ENCODE measurements at places on chromosomes 16 and 17.

- DNase-seq, result no peak
Measured at GRCh38 chr16:371515-372301, 1.4 kb upstream of the MRPL28 start.

DNA sequence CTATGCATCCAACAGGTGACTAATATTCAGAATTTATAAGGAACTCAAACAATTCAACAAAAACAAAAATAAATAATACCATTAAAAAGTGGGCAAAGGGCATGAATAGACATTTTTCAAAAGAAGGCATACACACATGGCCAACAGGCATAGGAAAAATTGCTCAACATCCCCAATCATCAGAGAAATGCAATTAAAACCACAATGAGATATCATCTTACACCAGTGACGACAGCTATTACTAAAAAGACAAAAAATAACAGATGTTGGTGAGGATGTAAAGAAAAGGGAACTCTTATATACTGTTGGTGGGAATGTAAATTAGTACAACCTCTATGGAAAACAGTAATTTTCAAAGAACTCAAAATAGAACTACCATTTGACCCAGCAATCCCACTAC lies 250.4 kb upstream of the N4BP1 start:
- no peak for DNase-seq

GRCh38 chr17:47810200-47810821 lies 11.3 kb downstream of the OSBPL7 start:
- peak; percentile 79 for DNase-seq

DNA sequence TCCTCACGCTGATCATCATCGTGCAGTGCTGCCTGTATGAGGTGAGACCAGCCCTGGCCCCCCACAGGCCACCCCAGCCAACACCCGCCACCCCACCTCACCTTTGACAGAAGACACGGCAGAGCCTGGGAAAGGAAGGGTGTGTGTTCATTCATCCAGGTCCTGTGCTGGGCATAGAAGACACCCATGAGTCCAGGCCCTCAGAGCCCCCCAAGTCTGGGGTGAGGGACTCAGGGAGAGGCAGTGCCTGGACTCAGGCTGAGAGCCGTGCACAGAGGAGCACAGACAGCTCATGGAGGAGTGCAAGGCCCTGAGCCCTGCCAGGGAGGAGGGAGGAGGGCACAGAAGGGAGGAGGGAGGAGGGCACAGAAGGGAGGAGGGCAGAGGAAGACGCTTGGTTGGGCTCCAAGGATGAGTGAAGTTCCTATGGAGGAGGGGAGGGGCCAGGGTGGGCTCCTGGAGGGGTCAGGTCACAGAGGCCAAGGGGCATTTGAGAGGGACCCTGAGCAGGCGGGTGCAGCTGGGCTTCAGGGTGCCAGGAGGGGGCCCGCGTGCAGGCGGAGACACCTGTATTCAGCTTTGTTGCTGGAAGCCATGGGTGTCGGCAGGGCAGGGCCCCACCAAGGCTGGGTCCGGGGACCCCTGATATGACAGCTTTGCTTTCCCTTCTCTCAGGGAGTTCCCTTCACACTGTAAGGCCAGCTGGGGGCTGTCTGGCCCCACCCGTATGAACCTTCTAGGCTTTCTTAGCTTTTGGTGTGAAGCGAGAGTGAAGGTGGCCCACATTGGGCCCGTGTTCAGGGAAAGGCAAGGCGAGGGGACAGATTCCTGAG lies 11.4 kb downstream of the TAX1BP3 start:
- DNase-seq, result no peak

DNA sequence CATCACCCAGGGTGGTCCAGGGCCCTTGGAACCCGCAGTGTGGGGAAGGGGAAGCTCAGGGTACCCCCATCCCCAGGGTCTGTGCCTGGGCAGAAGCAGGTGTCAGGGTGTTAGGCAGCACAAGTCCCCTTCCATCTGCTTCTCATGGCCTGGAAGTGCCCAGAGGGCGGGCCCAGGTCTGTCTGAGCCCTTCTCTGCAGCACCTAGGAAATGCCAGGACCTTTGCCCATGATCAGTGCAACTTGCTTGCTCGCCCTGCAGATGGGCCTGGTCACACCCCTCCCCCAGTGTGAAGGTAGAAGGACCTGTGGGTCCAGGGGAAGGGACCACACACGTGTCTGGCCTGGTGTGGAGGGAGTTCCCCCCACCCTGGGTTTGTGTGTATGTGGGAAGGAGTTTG lies 157.5 kb upstream of the CDC42EP4 start:
- DNase-seq, result no peak

- DNase-seq, result no peak
Measured at GRCh38 chr17:67585077-67585602, 132.6 kb upstream of the NOL11 start.

GRCh38 chr17:40485851-40486521 lies 15.4 kb downstream of the TNS4 start:
- DNase-seq, result peak; percentile 71

DNA sequence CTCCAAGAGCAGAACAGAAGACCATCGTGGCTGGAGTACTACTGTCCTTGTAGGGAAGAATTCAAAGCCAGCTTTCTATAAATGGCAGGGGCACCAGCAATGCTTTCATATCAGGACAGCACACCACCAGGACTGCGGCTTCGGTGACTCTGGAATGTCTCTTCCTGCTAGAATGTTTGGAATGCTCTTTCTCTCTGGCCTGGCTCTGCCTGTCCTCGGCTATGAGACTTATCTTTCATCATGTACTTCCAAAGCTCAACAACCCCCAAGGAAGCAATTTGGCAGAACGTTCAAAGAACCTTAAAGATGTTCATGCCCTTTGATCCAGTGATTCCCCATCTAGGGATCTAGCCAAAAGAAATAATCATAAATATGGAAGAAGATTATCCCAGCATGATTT lies 52.7 kb upstream of the NOG start:
- DNase-seq, result no peak

- DNase-seq, result no peak
Measured at GRCh38 chr17:63476854-63477479, at the start of gene ACE. Gene ACE (plus strand): TSS chr17:63477061. CDS start chr17:63477095, 34 bp downstream.

DNA sequence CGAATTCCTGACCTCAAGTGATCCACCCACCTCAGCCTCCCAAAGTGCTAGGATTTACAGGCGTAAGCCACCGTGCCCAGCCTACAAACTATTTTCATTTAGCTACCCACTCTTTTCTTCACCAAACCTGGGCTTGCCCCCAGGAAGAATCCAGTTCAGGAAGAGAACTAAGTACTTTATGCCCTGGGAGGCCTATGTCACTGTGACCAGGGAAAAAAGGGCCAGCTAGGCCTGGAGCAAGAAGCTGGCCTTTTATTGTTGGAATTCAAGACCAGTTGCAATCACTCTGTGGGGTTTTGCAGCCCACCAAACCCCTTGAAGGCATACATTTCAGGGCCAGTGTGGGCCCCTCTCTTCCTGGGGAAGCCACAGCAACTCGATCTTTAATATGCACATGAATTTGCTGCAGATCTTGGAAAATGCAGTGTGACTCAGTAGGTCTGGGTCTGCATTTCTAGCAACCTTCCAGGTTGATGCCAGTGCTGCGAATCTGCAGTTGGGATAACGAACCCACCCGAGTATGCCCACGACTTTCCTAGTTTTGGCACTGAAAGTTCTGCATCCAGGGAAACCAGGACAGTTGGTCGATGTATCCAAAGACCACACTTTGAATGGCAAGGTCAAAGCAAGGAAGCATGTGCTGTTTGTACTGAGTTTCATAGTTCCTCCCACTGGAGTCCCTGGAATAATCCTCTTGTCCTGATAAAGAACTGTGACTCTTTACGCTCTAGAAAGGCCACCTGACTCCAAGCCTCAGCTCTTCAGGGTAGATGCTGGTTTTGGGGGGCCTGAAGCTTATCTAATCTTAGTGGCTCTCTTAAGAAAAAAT lies 7.2 kb upstream of the MRPS23 start:
- no peak for DNase-seq

- DNase-seq, result no peak
Measured at GRCh38 chr16:75198135-75198600, 8.8 kb downstream of the CTRB2 start.

GRCh38 chr16:49746545-49746944 lies 109.4 kb downstream of the ZNF423 start:
- no peak for DNase-seq

GRCh38 chr17:3803308-3803640 lies 2.3 kb upstream of the ITGAE start:
- DNase-seq, result no peak

DNA sequence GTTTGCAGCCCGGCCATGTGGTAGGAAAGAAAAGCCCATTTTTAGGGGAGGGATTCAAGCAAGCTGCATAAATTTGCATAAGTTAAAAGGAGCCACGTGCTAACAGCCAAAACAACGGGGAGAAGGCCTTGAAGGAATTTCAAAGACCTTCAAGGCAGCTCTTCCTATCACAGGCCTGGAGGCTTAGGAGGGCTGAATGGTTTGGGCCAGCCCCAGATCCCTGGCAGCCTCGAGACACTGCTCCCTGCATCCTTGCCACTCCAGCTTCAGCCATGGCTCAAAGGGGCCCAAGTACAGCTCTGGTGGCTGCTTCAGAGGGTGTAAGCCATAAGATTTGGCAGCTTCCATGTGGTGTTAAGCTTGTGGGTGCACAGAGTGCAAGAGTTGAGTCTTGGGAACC lies 22.6 kb downstream of the PRDM7 start:
- no peak for DNase-seq

- no peak for DNase-seq
Measured at GRCh38 chr16:23748630-23749029, 6.2 kb upstream of the CHP2 start.

GRCh38 chr16:27264151-27264550 lies 4.4 kb downstream of the NSMCE1 start:
- DNase-seq, result no peak

- no peak for DNase-seq
Measured at GRCh38 chr16:12252616-12253015, 276.1 kb downstream of the SNX29 start.

DNA sequence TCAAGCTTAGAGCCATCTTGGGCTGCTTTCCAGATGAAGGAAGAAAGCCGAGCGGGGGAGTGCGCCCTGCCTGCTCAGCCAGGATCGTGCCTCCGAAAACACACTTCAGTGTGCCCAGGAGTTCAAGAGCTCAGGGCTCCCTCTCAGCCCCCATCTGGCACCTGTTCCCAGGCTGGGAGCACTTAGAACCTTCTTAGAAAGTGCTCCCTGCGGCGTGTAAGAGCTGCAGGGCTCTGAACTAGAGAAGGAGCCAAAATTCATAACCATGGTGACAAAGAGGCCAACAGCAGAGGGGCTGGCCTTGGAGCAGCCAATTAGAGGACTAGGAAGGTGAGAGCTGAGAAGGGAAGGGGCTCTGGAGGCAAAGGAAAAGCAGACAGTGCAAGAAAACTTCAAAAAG lies 59.0 kb upstream of the TNRC6C start:
- DNase-seq, result no peak

DNA sequence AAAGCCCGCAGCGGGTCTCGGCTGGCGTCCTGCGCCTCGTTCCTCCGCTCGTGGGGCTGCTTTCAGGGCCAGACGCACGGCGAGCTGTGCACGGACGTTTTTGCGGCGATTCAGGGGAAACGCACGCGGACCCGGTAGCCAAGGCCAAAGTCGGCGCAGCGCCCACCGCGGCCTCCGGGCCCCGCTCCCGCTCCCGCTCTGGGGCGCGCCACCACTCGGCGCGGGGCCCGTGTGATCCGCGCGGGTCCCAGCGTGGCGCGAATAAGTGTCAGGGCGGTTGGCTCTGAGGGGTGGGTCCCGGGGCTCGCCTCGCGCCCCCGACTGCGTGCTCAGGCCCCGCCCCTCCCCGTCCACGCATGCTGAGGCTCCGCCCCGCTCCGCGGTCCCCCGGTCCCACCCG lies 694 bp upstream of the TBCD start:
- no peak for DNase-seq

GRCh38 chr16:48280546-48280945 lies 33.2 kb upstream of the ABCC11 start:
- DNase-seq, result no peak

GRCh38 chr17:78127239-78127887 lies 1.2 kb downstream of the TMC6 start:
- DNase-seq, result peak; percentile 56

- no peak for DNase-seq
Measured at GRCh38 chr17:9166788-9167187, 145.5 kb downstream of the NTN1 start.

DNA sequence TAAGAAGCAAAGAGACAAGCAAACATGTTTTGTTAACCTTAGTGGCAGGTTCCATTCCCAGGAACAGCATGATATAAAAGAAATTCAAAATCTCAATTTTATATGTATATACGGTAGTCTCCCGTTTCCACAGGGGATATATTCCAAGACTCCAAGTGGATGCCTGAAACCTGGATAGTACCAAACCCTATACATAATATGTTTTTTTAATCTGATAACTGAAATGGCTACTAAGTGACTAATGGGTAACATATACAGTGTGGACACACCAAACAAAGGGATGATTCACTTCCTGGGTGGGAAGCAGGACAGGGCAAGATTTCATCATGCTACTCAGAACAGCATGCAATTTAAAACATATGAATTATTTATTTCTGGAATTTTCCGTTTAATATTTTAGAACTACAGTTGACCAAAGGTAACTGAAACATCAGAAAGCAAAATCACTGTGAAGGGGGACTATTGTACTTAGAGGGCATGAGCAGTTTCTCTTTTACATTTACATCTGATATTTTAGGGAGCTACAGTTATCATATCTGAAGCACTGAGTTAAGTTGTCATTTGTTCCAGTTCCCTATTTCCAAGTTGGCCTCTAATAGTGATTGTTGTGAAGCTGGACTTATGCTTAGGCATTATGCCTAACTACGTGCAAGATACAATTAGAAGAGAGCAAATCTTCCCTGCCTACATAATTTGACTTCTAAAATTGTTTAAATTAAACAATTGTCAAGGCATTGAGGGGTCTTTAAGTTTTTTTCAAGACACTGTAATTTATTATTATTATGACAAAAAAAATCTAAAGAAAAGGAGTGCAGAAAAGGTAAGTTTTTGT lies 34.1 kb upstream of the ABCA6 start:
- peak; percentile 36 for DNase-seq

- DNase-seq, result peak; percentile 81
Measured at GRCh38 chr17:66655861-66656260, 179.1 kb upstream of the CACNG5 start.

- no peak for DNase-seq
Measured at GRCh38 chr16:27901956-27902355, 161.6 kb downstream of the GSG1L start.

DNA sequence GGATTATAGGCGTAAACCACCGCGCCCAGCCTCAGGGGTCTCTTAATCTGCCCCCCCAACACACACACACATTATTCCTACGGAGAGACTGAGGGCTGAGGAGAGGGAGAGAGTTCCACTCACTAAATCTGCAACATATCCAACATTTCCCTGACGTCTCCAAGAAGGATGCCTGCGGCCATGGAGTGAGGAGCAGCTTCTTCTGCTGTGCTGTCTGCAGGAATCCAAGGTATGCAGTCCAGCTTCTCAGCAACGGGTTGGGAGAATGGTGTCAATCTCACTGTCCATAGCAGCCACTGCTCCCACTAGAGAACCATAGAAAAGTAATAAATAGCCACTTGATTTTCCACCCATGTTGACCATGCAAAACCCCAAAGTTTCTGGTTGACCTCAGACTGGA lies 5.1 kb upstream of the PLXDC1 start:
- DNase-seq, result no peak

GRCh38 chr17:55318081-55318480 lies 53.3 kb downstream of the HLF start:
- no peak for DNase-seq

Data from COLO829 (cell line).